Stimulated activated CD4-positive, alpha-beta T cell treated with anti-CD3 and anti-CD28 coated beads, Interleukin-15, amount 100 ng/mL, for 24 hours (primary cell): ENCODE measurements at places on chromosomes 12 and 14.

GRCh38 chr12:121893961-121894460, 5.4 kb downstream of the PSMD9 start:
- peak; percentile 47 for DNase-seq

GRCh38 chr14:102722646-102723045, 54.6 kb upstream of the TRAF3 start:
- DNase-seq = no peak

GRCh38 chr14:80768646-80769045, 172.9 kb downstream of the CEP128 start:
- no peak for DNase-seq

GRCh38 chr12:32826807-32827412, 69.7 kb downstream of the PKP2 start:
- no peak for DNase-seq

- no peak for DNase-seq
Measured at GRCh38 chr12:43832463-43833168, 3.3 kb upstream of the TMEM117 start.

- no peak for DNase-seq
Measured at GRCh38 chr12:51911788-51912711, 4.7 kb downstream of the ACVRL1 start.
